A549 treated with AZD2906 at 1 μM for 4 hours (cell line): ENCODE measurements at places on chromosomes 11 and 22. TPM values are rescaled to one million over a fixed set of nuclear protein-coding genes. Genes with fewer than 3 reads are reported as not detected.

Gene C11orf91
- 0.49 to 1.2 TPM (median 1.1 TPM) in 5 replicates for total RNA-seq

Gene MAJIN
- not detected in 5 replicates for total RNA-seq

Gene PISD
- total RNA-seq: 25.5 to 28.9 TPM (median 28.2 TPM) in 5 replicates

Gene HBB
- total RNA-seq: 0.24 TPM in 1 of 5 replicates, not detected in the others

Gene HTR3A
- total RNA-seq: not detected in 5 replicates

Gene NPTXR
- total RNA-seq: 7.9 to 10.1 TPM (median 8.9 TPM) in 5 replicates

Gene USH1C
- total RNA-seq: 0.74 to 1.5 TPM (median 1.0 TPM) in 5 replicates

Gene PANX3
- not detected in 5 replicates for total RNA-seq

Gene C22orf31
- not detected in 5 replicates for total RNA-seq

Gene FOLR2
- not detected in 5 replicates for total RNA-seq

Gene SLC22A6
- total RNA-seq: not detected in 5 replicates

Gene SGSM1
- total RNA-seq: 0.42 to 0.87 TPM (median 0.77 TPM) in 5 replicates

Gene MMP12
- total RNA-seq: 0.05 to 0.08 TPM (median 0.06 TPM) in 4 of 5 replicates, not detected in the other

Gene OR10A3
- not detected in 5 replicates for total RNA-seq

Gene DESI1
- total RNA-seq: 12.9 to 15.0 TPM (median 14.6 TPM) in 5 replicates

Gene RAD9A
- total RNA-seq: 20.0 to 29.1 TPM (median 28.0 TPM) in 5 replicates

Gene OR5A2
- not detected in 5 replicates for total RNA-seq

Gene NCR3LG1
- total RNA-seq: 1.9 to 3.3 TPM (median 2.3 TPM) in 5 replicates

Gene FIBIN
- total RNA-seq: 0.02 TPM in 1 of 5 replicates, not detected in the others

Gene PGAP2
- total RNA-seq: 19.6 to 24.0 TPM (median 21.4 TPM) in 5 replicates

Gene OR2D2
- not detected in 5 replicates for total RNA-seq

Gene RIBC2
- 1.8 to 2.4 TPM (median 2.2 TPM) in 5 replicates for total RNA-seq

Gene MCM5
- 62.2 to 95.3 TPM (median 79.5 TPM) in 5 replicates for total RNA-seq

Gene TEX54
- total RNA-seq: not detected in 5 replicates

Gene HARBI1
- total RNA-seq: 4.7 to 5.5 TPM (median 5.0 TPM) in 5 replicates

Gene PTPRCAP
- 0.23 to 0.34 TPM (median 0.28 TPM) in 5 replicates for total RNA-seq

Gene TRIM48
- not detected in 5 replicates for total RNA-seq

Gene LGR4
- total RNA-seq: 31.7 to 40.0 TPM (median 37.5 TPM) in 5 replicates

Gene CDKN1C
- total RNA-seq: 7.7 to 12.3 TPM (median 11.3 TPM) in 5 replicates

Gene TRIM49
- total RNA-seq: 0.03 to 0.15 TPM (median 0.08 TPM) in 4 of 5 replicates, not detected in the other

Gene NRIP3
- 0.53 to 1.2 TPM (median 0.65 TPM) in 5 replicates for total RNA-seq

Gene SLC17A6
- not detected in 5 replicates for total RNA-seq

Gene BAD
- total RNA-seq: 72.5 to 96.8 TPM (median 92.7 TPM) in 5 replicates
